Activated T-helper 9 cell treated with anti-CD3 and anti-CD28 coated beads, Interleukin-2, amount 50 U/mL, for 16 hours (primary cell): ENCODE measurements at places on chromosomes 5 and 9.

DNA sequence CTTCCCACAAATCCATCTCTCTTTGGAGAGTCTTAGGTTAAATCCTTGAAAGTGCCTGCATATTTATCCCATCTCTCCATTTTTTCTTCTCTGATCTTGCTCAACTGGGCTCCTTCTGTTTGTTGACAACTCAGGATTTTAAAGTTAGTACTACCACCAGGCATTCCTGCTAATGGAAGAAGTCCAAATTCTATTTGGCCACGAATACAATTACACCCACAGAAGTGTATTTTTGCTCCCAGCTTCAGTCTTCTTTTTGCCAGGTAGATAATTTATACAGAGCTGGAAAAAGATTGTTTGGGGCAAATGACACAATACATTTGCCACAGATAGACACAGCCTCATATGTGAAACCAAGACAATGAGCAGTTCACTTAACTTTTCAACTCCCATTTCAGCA lies 74.8 kb downstream of the CETN3 start:
- DNase-seq: no peak

DNA sequence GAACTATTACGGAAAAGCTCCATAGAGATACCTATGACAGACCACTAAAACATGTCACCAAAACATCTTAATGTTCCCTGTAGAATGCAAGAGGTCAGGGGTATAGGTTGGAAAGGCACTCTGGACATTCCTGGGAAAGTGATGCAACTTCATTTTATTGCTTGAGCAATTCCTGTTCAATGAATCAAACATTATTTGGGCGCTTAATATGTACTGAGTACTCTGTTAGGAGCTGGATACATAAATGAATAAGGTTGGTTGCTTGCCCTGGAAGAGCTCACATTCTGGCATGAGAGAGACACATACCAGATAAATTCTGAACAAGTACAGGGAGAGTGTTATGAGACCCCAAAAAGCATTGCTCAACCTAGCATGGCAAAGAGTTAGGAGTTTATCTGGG lies 408.9 kb upstream of the DMAC1 start:
- DNase-seq: no peak

DNA sequence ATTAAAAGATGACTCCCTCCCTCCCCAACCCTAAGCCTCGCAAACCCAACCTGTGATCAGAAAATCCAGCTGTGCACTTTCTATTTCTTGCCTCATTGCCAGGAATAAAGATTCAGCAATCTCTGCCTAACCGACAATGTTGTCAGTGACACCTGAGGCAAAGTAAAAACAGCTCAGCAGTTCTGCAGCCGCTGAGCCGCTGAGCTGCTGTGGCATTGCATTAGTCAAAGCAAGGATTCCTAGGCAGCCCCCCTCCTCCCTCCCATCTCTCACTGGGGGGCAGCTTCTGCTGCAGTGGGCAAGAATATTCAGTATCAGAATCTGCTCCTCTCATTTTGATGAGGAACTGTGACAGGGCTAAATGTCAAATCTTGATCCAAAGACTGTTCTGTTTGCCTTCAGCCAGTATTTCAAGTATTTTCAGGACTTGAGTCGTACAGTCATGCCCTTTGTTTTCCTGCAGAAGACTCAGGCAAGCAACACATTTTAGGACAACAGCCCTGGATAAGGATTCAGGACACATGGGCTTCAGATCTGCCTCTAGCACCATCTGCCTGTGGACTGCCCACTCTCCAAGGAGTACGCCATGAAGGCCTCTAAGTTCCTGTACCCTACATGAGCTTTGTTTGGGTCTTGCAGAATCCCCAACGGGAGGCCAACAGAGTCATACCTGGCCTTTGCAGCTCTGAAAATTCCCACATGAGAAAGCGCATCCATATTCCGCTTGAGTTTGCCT lies 41.1 kb upstream of the DAP start:
- DNase-seq: no peak

DNA sequence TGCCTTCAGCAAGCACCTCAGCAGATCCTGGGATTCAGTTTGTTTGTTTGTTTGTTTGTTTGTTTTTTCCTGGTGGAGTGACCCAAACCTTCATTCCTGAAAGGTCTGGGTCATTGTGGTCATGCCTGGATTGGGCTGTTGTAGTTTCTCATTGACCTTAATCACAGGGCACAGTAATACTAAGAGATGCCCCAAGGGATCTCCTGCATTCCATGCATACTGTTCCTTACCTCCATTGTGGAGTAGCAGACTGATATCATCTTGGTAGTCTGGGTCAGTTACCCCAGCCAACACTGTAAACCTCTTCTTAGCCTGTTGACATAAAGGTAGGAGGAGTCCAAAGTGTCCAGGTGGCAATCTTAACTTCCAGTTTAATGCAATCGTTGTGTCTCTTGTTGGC lies 1466.7 kb upstream of the CDH9 start:
- DNase-seq: no peak

DNA sequence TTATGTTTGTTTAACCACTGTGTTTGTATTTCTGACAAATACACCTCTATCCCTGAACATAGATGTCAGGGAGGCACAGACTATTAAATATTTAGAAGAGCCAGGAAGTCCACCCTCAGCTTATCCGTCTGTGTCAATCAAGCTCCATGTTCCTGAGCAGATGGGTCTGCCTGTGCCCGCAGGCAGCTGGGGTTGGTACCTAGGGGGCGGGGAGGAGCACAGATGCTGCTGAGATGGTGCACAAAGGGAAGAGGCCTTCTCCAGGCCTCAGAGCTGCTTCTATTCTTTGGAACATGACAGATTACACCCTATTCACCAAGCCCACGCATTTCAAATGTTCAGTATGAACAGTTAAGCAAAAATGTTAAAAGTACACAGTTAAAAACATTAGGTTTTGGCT lies 142.1 kb downstream of the EPB41L4A start:
- no peak for DNase-seq

GRCh38 chr9:97578846-97579245 lies 54.3 kb downstream of the TSTD2 start:
- no peak for DNase-seq

GRCh38 chr5:134275822-134276221 lies 49.9 kb upstream of the PPP2CA start:
- no peak for DNase-seq

DNA sequence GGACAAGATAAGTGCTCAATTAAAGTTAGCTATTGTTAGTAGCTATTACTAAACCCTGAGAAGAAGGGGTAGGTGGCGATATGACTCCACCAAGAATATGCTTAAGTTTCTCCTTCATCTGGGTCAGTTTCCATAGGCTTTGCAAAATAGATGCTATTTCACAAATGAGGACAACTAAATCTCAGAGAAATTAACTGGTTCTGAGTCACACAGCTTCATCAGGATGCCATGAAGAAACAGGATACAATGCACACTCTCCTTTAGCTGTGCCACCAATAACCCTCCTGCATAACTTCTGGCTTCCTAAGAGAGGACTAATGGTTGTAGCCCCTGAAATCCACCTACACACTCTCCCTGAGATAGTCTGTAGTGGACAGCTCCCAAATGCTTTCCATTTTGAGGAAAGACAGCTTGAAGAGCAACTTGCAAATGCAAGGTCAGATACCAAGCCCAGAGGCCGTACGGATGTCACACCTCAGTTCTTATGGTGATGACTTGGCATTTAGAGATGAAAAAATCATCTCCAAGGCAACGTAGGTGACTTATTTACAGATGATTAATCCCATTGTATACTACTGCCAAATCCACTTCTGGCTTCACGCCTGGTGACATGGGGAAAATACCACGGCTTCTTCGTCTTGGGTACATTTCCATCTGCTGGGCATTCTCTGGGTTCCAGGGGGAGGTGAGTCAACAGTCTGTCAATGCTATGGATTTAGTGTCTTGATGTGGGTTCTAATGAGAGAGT lies 251.4 kb upstream of the IL12B start:
- no peak for DNase-seq

DNA sequence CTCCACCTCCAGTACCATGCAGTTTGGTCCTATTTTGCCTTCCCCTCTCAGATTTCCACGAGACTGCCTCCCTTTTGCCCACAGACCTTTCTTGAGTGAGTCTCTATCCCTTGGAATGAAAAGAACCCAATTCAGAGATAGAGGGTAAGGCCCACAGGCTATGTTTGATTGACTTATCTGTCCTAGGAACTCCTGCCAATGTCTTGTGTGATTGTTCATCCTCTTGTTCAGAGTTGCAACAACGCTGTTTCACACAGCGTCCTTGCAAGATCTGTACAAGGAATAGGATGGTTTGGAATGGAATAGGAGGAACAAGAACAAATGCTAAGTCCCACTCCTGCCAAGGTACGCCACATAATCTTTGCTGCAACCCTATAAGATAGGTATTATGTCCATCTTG lies 142.2 kb upstream of the ABCA1 start:
- no peak for DNase-seq

DNA sequence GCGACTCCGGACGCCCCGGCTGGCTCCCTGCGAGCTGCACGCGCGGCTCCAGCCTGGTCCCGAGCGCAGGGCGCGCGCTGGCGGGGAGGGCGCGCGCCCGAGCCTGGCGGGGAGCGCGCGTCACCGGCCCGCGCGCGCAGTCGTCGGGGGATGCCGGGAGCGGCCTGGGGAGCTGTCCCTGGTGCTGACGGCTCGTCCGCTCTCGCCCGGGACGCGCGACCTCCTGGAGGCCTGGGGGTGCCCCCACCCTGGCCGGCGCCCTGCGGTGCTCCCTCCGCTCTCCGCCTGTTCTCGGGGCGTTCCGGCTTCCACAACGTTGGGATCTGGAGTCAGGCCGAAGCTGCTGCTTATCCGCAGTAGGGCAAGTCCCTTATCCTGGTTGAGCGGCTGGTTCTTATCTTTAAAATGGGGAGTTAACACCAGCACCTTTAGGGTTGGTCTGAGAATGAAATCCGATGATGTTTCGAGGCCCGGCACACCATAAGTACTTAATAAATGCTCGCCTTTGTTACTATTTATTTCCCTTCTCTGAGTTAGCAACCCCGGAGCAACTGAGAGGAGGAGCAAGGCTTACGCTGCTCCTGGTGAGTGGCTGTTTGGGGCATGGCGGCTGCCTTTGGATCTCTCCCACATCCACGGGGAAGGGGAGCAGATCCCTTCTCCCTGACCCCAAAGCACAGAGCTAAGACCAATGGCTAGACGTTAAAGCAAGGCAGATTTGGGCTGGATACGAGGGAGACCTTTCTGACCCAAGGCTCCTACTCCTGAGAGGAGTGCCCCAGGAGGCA lies at the start of gene FAM163B:
Gene FAM163B (minus strand): TSS at position 79 of the 788 bp plus-strand sequence. CDS start 29,166 bp downstream, outside the sequence.
- DNase-seq: no peak

DNA sequence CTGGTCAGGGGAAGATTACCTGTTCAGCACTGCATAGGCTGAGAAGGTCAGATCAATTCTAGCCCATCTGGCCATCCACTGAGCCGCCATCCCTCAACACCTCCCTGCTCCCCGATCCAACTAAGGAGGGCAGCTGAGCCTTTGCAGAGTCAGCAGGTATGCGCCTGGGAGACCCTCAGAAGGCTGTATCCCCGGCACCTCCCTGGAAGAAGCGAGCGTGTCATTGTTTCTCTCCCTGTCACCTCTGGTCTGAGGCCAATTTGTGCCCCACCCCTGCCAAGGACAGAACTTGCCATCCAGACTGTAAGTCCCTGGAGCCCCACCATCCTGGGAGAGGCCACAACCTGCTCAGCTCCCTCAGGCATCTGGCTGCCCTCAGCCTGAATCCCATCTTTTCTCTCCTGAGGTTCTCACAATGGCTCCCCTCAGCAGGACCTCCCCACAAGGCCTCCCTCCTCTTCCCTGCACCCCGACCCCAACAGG lies 2.6 kb downstream of the CLTB start:
- no peak for DNase-seq

DNA sequence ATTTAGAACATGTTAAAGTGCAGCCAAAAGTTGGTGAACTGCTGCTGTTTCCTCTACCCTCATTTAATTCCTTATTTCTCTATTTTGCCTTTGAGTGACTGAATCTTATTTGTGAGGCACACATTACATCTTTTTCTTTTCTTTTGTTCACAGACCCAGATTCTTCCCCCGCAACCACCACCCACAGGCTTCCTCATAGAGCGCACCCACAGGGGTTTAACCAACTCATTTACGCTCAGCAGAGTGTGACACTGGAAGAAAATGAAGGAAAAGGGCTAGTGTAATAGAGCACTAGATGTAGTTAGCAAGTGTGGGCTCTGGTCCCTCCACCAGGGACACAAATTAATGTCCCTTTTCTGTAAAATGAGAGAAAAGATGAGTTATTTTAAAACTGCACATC lies 200.7 kb downstream of the PARP8 start:
- no peak for DNase-seq

- DNase-seq: no peak
Observed at GRCh38 chr5:171888051-171888481, 102.4 kb downstream of the SMIM23 start.

DNA sequence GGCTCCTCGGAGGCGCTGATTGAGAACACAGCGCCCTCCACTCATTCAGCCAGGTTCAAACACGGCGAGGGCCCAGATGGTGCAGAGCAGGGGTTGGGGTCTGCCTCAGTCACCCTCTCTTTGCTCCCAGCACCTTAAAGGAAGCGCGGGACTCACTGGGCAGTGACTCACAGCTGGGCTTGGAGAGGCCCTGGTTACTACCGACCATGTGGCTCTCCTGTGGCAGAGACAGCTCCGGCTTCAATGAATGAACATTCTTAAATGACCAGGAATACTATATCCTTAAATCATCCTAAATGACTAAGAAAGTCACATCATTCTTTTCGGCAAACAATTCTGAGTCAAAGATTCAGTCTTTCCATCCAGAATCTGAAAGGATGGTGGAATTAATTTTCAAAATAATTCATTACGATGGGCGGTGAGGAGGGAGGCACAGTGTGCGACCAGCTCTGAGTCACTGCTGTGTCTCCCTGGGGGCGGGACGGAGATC lies 1.6 kb upstream of the INPP5E start:
- no peak for DNase-seq

DNA sequence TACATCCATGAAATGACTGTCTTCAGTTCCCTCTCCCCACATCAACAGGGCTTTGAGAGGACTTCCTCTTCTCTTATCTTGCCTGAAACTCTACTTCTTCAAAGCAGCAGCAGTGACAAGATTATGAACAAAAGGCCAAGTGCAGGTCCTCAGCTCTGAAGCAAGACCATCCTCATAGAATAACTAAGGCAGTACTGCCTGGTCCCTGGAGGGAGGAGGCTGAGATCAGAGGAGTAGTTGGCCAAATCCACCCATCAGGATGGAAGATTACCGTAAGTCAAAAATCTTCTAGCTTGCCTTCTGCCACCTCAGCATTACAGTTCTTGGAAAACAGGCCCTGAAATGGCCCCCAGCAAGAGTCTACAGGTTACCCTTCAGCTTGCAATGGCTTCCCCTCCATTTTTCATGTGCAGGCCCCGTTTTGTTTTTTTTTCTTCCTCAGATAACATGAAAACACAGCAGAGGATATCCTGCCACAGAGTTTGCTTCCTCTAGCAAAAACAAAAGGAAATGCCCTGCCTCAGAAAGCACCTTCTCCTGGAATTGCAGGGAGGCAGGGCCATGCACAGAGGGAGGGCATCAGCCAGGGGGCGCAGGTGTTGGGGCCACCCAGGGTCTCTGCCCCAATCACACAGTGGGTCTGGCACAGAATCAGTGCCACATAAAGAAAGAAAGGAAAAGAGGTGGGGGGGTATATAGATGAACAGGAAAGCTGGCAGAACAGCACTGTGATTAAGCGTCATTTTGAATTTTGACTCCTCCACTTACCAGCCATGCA lies 40.0 kb downstream of the KLHL3 start:
- DNase-seq: no peak

- DNase-seq: no peak
Observed at GRCh38 chr5:38672059-38672788, 115.8 kb upstream of the LIFR start.

- DNase-seq: no peak
Observed at GRCh38 chr9:112061152-112061740, 113.9 kb downstream of the SUSD1 start.
